ENCODE measurements at places on chromosomes 1 and 21.

DNA sequence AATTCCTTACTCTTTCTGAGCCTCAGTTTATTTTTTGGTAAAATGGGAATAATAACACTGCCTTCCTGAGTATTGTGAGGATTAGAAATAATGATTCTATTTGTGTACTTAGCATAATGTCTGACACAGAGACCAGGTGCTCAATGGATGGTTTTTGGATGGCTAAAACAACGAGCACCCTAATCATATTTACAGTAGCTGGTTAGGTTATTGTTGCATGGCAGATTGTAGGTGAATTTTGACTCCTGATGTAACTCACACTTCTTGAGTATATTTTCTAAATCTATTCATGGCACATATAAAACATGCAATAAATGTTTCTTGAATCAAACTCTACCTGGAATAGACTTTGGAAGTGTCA is 11.9 kb upstream of the DUSP10 start:
- no peak for DNase-seq

GRCh38 chr1:170310951-170311350 is 165.2 kb downstream of the NTMT2 start:
- DNase-seq: no peak

DNA sequence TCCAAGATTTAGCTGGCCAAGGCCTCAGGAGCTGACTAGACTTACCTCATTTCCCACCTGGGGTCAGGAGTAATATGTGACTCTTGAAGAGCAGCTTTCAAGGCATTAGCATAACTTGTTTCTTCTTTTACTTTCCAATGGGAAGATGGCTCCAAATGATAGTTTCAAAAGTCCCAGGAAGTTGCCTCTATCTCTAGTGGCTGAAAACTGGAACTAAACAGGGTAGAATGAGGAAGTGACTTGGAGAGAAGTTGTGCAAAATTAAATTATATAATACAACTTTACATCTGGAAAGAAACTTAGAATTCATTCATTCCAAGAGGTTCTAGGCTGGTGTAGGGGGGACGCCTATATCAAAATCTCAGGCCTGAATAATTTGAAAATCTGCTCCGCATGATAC is 250.1 kb upstream of the FMN2 start:
- DNase-seq: no peak

- DNase-seq: no peak
Measured at GRCh38 chr21:31599563-31599962, 59.9 kb upstream of the SOD1 start.

- no peak for DNase-seq
Measured at GRCh38 chr1:48227165-48228013, 4.9 kb downstream of the SLC5A9 start.

DNA sequence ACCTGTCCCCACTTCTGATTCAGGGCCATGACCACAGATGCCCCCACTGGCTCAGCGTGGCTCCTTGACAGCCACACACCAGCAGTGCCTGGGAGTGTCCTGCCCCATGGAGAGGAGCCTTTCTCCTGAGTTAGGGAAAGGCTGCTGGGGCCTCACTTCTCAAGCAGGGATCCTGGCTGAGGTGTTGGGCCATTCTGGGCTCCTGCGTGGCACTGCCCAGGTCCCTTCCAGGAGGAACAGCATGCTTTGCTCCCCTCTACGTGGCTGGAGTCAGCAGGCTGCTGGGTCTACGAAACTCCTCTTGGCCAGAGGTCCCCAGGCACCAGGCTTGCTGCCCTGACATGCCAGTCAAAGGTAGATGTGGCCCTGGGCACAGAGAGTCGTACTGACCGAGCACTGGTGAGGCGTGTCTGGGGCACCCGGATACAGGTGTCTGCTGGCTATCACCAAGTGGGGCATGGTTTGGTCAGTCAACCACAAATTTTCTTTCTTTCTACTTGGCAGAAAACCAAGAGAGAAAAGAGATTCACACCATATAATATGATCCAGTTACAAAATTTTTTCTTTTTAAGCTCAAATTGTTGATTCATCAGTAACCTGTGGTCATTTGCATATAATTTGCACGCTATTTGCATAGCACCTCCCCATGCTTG is 4.1 kb downstream of the ADORA1 start:
- DNase-seq: no peak

- no peak for DNase-seq
Measured at GRCh38 chr1:183126528-183126927, 59.5 kb upstream of the LAMC2 start.

GRCh38 chr1:9629445-9630201 is 21.9 kb upstream of the PIK3CD start:
- no peak for DNase-seq

DNA sequence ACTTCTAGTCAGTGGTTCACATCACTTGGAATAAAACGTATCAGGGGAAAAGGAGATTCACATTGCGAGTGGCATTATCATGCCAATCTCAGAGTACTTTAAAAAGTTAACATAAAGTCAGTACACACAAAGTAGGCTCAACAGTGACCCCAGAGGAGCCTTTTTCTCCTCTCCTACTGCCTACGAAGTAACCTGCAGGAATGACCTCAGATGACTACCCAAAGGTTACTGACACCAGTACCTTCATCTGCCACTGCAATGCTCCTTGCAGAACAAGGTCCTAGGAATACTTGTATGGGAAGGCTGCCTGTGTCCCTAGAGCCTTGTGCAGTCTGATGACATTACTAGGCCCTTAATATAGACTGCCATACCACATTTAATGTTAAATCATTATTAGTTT is 389.8 kb upstream of the LYPLAL1 start:
- DNase-seq: no peak

DNA sequence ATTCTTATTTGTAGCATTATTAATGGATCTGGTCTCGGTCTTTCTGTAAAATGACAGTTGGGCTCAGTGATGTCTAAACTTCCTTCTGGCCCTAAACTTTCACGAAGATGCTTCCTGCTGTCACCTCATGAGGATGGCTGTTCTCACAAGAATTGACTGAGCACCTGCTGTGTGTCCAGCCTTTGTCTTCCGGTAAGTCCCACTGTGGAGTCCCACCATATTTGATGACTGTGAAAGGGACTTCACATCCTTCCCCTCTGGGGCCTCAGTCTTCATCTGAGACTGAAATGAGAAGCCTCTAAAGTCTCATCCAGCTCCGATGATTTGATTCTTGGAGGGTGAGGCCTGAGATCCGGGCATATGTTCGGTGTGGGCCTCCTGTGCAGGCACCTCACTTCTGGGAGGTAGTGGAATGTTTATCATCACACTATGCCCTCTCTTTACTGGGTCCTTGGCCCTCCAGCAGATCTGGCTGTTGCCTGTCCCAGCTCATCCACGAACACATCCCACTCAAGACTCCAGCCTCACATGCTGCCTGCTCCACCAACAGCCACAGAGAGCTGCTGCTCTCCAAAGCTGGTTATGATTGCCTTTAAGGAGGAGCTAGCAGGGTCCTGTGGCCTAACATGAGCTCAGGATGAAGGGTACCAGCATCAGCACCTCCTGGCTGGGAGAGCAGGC is 95.8 kb downstream of the KCNN3 start:
- no peak for DNase-seq

- no peak for DNase-seq
Measured at GRCh38 chr21:27691516-27691915, 724.6 kb upstream of the ADAMTS5 start.

- no peak for DNase-seq
Measured at GRCh38 chr1:37509181-37509580, 5.4 kb downstream of the MEAF6 start.

GRCh38 chr1:86487131-86487810 is 18.5 kb downstream of the CLCA1 start:
- DNase-seq: no peak

GRCh38 chr1:211548321-211549091 is 30.5 kb downstream of the SLC30A1 start:
- no peak for DNase-seq

DNA sequence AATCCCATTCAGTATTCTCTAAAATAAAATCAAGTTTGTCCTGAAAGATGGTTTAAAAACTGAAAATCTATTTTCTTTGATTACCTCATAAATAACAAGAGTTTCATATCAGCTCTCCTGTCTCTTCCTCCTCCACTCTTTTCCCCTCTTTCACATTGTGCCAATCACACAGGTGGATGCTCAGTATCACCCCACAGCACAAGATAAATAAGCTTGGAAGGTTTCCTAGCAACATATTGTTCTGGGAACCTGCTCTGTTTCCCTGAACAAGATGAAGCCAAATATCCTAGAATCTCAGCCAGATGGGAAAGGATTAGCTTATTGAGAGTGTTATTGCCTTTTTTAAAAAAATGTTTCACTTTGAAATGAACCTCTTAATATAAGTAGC is 45.7 kb upstream of the CACYBP start:
- peak; percentile 79 for DNase-seq

- DNase-seq: no peak
Measured at GRCh38 chr1:234715252-234716014, 105.5 kb upstream of the IRF2BP2 start.

GRCh38 chr21:44748621-44749020 is 37.2 kb upstream of the TSPEAR start:
- DNase-seq: no peak

GRCh38 chr21:42315296-42315891 is at the start of gene TFF3:
Gene TFF3 (minus strand): TSS chr21:42315409. CDS start chr21:42315374, 35 bp downstream.
- DNase-seq: no peak

- no peak for DNase-seq
Measured at GRCh38 chr1:159860456-159860855, 2.0 kb downstream of the VSIG8 start.

- DNase-seq: no peak
Measured at GRCh38 chr1:58979086-58979485, 195.2 kb upstream of the JUN start.

- no peak for DNase-seq
Measured at GRCh38 chr1:222329493-222330045, 218.3 kb downstream of the HHIPL2 start.

- DNase-seq: no peak
Measured at GRCh38 chr1:154957091-154957657, 1.3 kb upstream of the PBXIP1 start.

GRCh38 chr1:229466887-229467286 is 33.0 kb upstream of the ACTA1 start:
- no peak for DNase-seq

GRCh38 chr1:110135246-110135645 is 15.0 kb upstream of the SLC6A17 start:
- DNase-seq: no peak

DNA sequence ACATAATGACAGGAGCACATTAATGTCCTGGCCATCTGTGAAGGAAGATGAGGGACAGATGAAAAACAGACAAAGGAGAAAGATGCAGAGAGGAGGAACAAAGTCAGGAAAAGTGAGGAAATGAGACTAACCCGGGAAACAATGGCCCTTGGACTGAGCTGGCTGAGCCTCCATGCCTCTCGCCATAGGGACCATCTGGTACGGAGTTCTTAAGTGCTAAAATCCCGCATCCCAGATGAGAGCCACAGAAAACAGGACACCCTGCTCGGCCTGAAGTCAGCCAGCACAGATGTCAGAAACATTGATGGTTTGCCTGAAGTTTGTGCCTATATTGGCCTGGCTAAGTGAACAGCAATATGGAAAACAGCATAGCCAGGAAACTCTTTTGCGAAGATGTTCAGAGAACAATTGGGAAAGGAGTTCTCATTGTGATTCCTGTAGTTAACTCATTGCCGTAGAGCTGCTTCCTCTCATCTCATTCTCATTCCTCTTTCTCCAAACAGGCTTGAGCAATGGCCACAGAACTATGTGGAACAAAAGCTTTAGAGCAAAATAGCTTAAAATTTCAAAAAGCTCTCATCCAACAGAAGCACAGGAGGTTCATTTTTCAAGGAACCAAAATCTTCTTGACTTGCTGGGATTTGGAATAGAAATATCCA is 96.6 kb downstream of the ASTN1 start:
- DNase-seq: no peak

- no peak for DNase-seq
Measured at GRCh38 chr1:109827986-109828385, 64.3 kb upstream of the EPS8L3 start.

GRCh38 chr21:18354947-18355346 is 48.6 kb downstream of the TMPRSS15 start:
- no peak for DNase-seq

GRCh38 chr1:51189421-51190073 is 46.5 kb upstream of the RNF11 start:
- DNase-seq: peak; percentile 82

GRCh38 chr1:36643371-36644270 is 160.9 kb upstream of the CSF3R start:
- no peak for DNase-seq

DNA sequence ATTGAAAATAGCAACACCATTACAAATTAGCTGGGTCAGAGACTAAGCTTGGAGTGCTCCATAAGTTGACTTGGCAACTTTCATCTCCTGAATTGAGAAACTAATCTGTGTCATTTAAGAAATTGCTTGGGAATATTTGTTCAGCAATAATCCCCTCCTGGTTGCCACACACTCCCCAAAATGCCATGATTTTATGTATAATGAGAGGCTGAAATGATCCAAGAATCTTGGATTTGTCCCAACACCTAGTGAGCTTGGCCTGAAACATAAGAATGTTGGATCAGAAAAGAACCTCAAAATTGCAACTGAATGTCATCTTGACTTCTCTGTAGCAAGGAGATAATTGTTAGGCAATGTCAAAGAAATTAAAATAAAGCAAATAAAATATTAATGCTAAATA is 805.9 kb upstream of the ADAMTS5 start:
- DNase-seq: peak; percentile 23

GRCh38 chr1:228241259-228241658 is 33.4 kb downstream of the OBSCN start:
- DNase-seq: no peak

GRCh38 chr1:65069011-65069565 is 78.9 kb upstream of the AK4 start:
- no peak for DNase-seq

DNA sequence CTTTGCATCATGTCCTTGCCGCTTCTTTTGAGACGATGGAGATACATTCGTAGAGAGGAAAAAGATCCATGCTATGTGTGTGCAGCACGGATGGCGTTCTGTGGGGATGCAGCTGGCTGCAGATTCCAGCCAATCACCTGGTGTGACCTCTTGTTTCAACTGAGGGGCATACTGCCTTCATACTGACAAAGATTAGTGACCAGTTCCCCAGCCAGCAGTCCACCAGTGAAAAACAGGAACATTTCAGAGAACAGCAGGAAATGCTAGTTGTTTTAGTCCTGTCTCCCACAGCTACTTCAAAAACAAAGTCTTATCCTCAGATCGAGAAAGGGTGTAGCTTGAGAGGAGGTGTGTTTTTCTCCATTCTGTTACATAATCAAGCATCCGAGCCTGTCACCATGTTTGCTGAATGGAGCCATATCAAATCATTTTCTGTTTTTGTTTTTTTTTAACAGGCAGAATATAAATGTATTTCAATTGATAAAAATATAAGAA is 255.7 kb upstream of the FMN2 start:
- DNase-seq: no peak

GRCh38 chr1:214708321-214708955 is 105.4 kb downstream of the CENPF start:
- DNase-seq: no peak
